ENCODE measurements at places on chromosomes 1 and 21. TPM values are rescaled to one million over a fixed set of nuclear protein-coding genes. Genes with fewer than 3 reads are reported as not detected.

Gene CFHR5
- total RNA-seq, result not detected

Gene LCE1E
- not detected for total RNA-seq

Gene USP1
- total RNA-seq, result 67.7 TPM

Gene SLC25A34
- total RNA-seq, result 2.7 TPM

Gene FCER1G
- total RNA-seq, result 18.9 TPM

Gene KRTAP20-4
- total RNA-seq, result not detected

Gene KCNE2
- not detected for total RNA-seq

Gene KCNK2
- total RNA-seq, result not detected

Gene SERINC2
- total RNA-seq, result not detected

GRCh38 chr1:160830321-160831153 lies 32.1 kb downstream of the CD244 start:
- DNase-seq, result peak; percentile 77

DNA sequence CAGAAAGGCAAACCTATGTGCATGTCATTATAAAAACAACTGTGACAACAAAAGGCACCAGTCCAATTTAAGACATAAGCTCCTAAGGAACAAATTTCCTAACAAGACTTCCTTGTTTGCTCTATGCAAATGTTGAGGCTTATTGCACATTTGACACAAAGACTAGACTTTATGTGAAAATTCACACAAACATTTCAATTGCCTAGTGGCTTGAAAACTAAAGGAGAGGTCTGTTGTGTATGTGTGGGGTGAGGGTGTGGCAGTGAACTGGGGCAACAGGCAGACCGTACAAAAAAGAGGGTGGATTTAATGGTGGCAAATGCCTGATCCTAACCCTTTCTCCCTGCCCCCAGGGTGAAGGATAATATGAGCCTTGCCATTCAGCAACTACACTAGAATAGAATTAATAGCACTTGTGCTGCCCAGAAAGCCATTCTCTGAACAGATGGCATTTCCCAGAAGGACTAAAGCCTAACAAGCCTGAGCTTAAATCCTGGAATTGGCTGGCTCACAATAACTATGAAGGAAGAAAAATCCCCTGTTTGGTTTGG lies 73.9 kb downstream of the GLUL start:
- DNase-seq, result no peak

DNA sequence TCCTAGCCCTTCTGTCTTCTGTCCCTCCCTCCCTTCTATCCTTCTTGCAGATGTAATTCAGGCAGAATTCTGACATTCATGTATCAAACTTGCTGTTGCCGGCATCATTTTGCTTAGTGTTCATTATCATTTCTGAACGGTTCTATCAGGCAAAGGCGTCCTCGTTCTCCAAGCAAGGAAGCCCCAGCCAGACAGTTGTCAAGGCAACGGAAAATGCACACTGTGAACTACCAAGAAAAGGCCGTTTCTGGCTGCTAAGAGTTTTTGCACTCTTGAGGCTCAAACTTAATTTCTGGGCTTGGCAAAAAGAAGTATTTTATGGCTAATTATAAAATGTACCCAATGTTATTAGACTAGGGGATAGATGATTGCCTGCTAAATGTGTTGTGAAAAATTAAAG lies 164.7 kb upstream of the KCNJ15 start:
- no peak for DNase-seq

DNA sequence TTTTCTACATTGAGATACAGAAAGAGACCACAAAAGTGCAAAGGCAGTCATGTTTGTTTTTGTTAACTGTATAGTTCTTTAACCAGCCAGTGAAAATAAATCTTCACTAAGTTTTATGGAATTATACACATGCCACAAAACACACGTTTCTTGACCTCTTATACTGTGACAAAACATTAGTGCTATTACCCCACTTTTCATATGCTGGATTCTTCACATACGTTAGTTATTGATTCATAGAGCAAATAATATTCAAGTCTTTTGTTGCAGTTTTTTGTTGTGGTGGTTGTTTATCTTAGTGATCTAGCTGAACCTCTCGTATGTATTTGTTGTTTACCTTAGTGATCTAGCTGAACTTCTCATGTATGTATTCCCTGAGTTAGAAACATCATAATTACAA lies 28.0 kb downstream of the LYPLAL1 start:
- DNase-seq, result no peak

DNA sequence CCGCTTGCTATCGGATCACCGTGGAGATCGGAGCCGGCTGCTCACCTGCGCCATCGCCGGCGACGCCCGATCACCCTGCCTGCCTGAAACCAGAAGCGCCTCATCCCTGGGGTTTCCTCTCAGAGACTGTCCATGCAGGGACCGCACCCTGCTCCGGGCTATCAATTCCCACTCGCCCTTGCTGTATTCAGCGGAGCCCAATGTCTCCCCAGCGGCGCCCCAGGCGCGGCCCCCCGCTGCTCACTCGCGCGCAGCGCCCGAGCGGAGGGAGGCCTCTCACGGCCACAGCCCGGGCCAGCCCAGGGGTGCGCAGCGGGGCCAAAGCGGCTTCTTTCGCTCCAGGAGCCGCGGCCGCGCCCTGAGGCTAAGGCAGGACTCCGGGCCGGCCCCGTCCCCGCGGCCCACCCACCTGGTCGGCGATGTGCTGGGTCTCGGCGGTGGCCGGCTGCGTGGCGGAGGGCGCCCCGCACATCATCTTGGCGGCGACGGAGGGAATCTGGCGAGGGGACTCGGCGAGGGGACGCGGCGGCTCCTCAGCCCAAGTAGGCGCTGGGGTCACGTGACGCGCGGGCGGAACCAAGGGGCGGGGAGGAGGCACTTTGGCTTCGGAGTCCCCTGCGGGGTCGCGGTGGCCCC lies at the start of gene CSTB:
Gene CSTB (minus strand): TSS at position 514 of the 636 bp plus-strand sequence. CDS start 39 bp downstream, at position 475.
- DNase-seq, result peak; percentile 92

DNA sequence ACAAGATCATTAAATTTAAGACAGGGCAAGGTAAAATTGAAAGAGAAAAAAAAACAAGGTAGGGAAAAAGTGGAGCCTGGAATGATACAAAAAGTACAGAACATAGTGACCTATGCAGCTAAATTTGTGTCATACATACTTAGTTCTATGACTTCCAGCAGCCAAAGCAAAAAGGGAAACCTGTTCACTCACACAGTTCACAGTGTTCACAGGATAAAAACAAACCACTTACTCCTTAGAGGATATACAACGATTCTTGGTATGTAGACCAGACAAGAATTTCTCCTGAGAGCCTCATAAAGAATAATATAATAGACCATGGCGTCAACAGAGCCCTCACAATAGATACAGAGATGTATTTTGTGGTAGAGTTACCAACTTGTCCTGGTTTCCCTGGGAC lies 27.5 kb downstream of the COA7 start:
- no peak for DNase-seq

- no peak for DNase-seq
Observed at GRCh38 chr1:31408788-31409318, 4.2 kb upstream of the SERINC2 start.

DNA sequence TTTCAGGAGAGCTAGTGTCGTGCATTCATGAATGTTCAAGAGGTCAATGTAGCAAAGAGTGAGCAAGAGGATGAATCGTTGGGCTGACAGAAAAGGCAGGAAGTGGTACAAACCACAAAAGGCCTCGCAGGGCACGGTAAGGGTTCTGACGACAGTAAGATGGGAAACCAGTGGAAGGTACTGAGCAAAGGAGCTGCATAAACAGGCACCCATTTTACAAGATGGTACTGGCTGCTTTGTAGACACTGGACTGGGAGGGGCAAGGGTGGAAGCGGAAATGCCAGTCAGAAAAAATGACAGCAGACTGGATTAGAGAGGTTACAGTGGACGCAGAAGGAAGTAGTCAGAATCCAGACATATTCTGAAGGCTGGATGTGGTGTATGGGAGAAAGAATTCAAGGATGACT lies 123.5 kb downstream of the PTPN14 start:
- peak; percentile 66 for DNase-seq

DNA sequence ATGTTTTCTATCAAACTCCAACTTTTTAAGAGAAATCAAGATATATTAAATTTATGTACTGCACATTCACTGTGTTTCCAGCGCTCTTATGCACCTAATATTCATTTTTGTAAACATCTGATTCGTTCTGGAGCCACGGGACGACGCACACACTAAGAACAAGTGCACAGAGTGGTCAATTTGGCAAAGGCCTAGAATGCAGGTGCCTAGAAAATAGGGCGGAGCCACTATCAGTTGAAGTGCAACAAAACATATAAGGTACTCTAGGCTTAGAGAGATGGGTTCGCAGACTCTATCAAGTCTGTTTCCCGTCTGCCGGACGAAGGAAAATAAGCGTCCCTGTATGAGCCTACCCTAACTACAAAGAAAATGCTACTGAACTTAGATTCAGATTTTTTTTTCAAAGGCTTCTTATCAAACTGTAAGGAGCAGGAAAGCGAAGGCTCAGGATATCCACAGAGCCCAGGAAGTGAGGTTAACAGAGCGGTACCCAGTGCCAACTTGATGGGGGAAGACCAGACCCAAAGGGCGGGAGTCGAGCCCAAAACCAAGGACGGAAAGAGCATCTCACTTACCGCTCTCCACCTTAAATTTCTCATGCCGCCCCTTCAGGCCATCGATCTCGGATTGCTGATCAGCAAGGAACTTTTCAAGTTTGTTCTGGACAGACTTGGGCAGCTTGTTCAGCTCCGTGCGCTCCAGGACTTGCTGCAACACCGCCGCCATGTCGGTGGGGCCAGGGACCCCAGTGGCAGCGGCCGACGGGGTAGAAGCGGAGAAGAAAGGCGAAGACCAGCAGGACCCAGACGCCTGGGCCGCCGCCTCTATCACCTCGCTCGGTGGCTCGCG lies 526 bp downstream of the TPR start:
- DNase-seq, result no peak

- no peak for DNase-seq
Observed at GRCh38 chr1:205382561-205382960, 25.8 kb upstream of the KLHDC8A start.

DNA sequence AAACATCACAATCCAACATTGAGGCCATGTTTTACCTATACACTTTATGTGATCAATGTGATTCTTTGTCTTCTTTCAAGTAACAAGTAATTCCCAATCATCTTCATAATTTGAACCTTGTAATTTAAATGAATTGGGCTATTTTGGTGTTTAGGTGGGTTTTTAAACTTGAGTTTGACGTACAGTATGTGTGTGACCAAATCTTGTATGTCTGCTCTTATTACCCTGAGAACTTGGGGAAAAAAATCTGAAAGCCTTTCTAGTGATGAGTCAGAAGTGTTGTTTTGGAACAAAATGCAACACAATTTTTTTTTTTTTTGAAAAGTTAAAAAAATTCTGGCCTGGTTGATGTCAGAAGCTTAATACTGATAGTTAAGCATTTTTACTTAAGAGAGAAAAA lies 68.5 kb downstream of the HHAT start:
- DNase-seq, result no peak

DNA sequence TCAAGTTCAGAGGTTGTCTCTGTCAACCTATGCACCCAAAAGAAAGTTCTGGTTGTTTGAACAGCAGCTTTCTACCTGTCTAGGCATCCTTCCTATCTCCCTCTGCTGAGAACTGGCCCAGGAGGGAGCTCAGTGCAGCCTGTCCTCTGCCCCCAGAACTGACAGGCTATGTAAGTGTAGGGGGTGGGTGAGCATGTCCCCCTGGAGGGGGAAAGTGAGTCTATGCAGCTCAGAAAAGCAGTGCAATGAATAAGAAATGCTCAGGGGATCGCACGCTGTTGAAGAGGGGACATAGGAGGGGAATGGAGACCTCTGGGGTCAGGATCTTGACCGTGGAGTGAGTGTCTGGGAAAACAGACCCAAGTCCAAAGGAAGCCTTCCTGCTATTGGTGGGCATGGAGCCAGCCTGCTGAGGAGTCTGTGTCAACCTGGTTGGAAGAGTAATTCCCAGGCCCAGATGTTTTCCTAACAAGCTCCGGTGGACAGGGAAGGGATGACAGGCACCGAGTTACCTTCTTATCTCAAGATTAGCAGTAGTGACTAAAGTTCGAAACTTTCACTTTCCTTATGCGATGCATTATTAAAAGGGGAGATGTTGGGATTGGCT lies 26.1 kb upstream of the FHAD1 start:
- DNase-seq, result no peak

- no peak for DNase-seq
Observed at GRCh38 chr1:51324251-51325010, 5.9 kb downstream of the TTC39A start.

- DNase-seq, result no peak
Observed at GRCh38 chr1:190476321-190476720, 1.3 kb downstream of the BRINP3 start.

DNA sequence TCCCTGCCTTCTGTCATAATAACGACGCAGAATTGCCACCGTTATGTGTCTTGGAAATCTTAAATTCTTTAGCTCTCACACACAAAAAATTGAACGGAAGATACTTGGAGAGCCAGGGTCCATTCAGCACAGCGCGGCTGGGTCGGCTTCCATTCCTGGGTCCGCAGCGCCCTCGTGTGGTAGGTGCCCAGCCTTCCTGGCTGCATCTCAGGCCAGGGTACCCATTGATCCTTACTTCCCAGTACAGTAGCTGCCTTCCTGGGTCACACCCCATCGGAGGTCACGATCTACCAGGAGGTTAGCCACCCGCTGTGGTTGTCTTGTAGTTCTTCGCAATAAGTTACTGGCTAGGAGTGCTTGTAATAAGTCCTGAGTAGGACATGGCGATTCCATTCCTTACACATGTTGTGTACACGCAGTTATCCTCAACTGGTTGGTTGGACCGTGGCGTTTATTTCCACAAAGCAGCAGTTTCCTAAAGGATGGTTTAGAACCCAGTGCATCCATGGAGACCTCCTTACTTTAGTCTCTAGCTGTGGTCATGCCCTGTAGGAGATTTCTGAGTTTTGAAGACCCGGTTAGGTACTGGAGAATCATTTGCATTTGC lies 9.9 kb upstream of the MTARC1 start:
- DNase-seq, result peak; percentile 76

GRCh38 chr1:28579401-28579800 lies 12.7 kb upstream of the RAB42 start:
- no peak for DNase-seq

DNA sequence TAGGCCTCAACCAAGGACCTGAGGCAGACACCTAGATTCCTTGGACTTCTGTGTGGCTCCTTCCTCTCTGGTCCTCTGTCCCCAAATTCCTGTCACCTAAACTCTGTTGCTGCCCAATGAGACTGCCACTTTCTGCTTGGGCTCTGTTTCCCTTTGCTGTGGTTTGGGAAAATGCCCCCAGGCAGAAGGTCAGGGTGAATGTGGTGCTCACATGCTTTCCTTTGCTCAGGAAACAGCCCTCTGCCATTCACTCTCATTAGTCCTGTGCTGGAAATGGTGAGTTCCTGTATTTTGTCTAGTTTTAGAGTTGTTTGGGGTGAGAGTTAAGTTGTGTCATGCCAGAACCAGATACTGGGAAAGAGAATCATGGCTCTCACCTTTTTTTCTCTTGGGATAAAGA lies 22.7 kb upstream of the SHE start:
- no peak for DNase-seq

DNA sequence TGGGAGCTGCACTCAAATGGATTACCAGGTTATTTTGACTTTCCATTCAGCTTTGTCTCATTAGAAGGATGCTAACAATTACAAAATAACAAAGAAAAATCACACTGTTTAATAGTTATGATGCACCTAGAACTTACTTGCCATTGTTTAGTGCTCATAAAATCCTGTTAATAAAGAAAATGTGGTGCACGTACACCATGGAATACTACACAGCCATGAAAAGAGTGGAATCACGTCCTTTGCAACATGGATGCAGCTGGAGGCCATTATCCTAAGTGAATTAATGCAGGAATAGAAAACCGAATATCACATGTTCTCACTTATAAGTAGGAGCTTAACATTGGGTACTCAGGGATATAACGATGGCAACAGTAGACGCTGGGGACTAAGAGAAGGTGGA lies 19.8 kb downstream of the MAP3K21 start:
- no peak for DNase-seq
